ENCODE measurements at places on chromosomes 7 and 10.

DNA sequence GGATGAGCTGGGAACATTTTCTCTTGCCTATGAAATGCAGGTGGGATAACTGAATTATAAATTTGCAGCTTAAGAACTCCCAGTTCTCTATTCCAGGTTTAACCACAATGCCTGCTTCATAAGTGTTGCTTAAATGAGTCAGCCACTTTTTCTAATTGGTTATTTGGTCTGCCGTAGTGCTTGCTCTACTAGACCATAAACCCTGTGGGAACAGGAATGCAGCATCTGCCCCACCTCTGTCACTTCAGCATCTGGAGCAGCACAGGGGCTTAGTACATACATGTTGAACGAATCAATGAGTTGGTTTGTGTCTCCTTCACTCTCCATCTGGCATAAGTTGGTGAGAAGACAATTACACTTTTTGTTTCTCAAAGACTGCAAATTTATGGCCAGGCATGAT, 95.2 kb upstream of the PTER start:
- DNase-seq: no peak

DNA sequence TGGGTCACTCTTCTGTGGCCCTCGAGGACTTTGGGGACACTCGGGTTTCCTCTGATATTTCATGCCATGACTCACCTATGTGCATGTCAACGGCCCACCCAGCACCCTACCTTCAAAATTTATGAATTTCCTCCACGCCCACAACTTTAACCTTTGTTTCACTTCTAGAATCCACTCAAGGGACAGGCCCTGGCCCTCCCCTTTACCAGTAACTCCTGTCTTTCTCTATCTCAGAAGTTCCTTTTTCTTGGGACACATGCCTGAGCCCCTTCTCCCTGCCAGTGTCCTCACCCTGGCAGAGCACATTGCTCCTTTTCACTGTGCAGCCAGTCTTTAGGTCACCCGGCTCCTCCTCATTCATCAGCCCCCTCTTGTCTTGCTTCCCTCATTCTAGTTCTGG, 282.5 kb upstream of the KLF6 start:
- DNase-seq: no peak

DNA sequence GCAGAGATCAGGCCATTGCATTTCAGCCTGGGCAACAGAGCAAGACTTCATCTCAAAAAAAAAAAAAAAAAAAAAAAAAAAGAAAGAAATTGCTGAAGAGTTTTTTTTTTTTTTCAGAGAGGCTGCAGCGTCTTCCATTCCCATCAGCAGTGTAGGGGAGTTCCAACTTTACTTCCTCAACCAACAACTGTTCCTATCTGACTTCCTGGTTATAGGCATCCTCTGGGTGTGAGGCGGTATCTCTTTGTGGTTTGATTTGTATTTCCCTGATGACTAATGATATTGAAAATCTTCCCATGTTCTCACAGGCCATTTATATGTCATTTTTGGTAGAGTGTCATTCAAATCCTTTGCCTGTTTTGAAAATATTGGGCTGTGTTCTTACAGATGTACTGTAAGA, 40.2 kb downstream of the PRTFDC1 start:
- DNase-seq: no peak

- DNase-seq: no peak
These were observed 38.3 kb downstream of the WIPF3 start for GRCh38 chr7:29844559-29844958.

- no peak for DNase-seq
These were observed 62.6 kb upstream of the EN2 start for GRCh38 chr7:155395176-155395797.

DNA sequence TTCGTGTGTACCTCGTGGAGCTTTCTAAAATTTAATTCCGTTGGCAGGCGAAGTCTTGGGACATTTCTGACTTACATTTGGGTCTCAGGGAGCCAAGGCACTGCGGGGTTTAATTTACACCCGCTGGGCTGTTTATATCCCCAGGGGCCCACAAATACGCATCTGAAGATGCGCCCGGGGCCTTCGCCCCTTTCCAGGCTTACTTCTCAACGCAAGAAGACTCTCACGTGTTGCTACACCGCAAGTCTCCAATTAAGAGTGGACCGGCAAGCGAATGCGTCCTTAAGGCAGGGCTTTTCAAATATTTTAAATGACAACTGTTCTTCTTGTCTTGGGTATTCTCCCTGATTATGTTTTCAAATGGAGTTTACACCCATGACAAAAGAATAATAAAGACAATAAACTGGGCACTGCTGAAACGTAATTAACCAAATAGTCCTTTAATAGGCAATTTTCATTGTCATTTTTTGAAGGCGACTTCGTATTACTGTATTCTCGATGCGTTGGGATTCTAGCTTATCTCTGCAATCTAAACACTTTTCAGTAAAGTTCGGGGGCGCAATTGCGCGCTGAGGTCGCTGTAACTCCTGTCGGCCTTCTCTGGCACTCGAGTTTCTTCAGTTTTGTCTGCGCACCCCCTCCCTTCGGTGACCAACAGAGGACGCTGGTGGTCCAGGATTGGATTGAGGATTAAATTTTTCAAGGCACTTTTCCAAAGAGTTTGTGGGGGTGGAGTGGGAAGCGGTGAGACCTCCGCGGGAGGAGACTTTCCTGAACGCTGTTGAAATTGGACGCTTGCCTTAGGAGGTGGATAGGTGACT, 837 bp upstream of the IGFBP3 start:
- no peak for DNase-seq

DNA sequence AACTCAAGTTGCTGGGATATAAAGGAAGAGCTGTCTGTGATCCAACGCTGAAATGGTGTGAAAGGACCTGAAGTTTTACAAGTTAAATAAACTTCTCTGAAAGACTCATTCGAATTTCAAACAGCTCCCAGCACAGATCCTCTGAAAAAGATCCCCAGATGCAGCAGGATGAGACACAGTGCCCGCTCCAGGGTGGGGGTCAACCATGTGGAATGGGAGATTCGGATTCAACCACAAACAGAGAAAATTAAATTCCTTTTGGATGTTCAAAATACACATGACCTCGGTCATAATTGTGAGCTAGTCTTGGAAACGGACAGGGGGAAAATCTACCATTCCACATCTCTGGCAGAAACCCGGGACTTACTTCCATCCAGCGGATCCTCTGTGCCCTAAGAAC, 119.6 kb downstream of the PRKAG2 start:
- no peak for DNase-seq

GRCh38 chr10:34859170-34859569, 44.1 kb upstream of the PARD3 start:
- no peak for DNase-seq

GRCh38 chr10:15229268-15229667, 60.8 kb upstream of the NMT2 start:
- DNase-seq: no peak

GRCh38 chr10:84238909-84239308, 2.4 kb downstream of the LRIT1 start:
- DNase-seq: no peak

GRCh38 chr10:52965509-52965908, 192.9 kb upstream of the MBL2 start:
- DNase-seq: no peak

DNA sequence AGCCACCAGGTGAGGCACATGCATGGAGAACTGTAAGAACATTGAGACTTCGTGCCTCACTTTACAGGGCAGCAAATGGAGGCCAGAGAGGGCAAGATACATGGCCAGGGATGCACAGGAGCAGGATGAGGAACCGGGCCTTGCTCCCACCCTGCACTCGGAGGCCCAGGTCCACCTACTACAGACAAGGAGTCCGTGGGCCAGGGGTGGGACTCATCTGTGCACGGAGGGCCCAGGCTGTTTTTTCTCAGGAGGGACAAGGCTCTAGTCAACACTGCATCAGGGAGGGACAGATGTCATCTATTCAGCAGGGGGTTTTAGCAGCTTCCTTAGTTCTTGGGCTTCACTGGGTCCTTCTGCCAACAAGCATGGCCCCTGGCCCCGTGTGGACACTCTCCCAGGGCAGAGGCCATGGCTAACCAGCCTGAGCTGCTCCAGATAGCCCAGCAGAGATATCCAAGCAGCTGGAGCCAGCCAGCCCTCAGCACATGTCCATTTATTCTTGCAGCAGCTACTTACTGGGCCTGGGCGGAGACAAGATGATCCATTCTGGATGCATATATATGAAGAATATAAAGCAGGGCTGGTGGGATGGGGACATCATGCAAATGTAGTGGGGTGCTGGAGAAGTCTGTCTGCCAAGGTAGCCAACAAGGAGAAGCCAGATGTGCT, 134.5 kb upstream of the RET start:
- no peak for DNase-seq

GRCh38 chr7:101636822-101637623, 7.9 kb upstream of the MYL10 start:
- DNase-seq: no peak

- DNase-seq: no peak
These were observed 13.4 kb downstream of the ADIRF start for GRCh38 chr10:86981716-86982115.

- DNase-seq: no peak
These were observed 175.9 kb downstream of the NEURL1 start for GRCh38 chr10:103669243-103669929.

DNA sequence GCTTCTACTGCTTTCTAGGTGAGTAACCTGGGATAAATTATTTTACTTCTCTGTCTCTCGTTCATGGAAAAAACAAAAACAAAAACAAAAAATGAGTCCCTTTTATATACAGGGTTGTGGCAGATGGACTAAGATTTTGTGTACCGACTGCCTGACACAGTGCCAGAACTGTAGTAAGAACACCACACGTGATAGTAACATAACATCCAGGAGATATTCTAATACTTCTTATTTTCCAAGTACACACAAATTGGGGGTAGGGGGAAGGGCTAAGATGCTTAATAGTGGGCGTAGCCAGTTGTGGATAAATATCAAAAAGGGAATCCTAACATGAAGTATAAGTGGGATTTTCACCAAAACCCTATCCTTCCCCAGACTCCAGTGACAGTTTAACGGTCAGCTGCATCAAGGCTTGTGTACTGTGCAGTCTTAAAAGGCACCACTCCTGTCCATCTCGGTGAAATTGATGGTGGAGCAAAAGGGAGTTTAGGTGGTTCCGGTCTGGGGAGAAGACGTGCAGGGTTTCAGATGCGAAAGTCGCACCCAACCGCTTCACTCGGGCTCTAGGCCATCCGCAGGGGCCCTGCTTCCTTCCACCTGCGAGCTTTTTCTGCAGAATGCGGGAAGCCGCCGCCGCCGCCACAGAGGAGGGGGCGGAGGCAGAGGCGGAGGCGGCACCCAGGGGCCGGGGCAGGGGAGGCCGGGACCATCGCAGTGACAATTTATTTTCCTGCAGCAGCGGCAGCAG, at the start of gene STAMBPL1:
TSS of gene STAMBPL1 (plus strand) at position 712 of the 748 bp plus-strand sequence. CDS start 21,464 bp downstream, outside the sequence.
- DNase-seq: peak; percentile 57

- DNase-seq: no peak
These were observed 2.0 kb downstream of the CLDN4 start for GRCh38 chr7:73832806-73833205.

GRCh38 chr10:132946-133898, 2.0 kb upstream of the ZMYND11 start:
- no peak for DNase-seq

- no peak for DNase-seq
These were observed 14.8 kb downstream of the KNDC1 start for GRCh38 chr10:133174689-133175263.

- DNase-seq: no peak
These were observed 152.5 kb downstream of the LCOR start for GRCh38 chr10:96984541-96985131.

DNA sequence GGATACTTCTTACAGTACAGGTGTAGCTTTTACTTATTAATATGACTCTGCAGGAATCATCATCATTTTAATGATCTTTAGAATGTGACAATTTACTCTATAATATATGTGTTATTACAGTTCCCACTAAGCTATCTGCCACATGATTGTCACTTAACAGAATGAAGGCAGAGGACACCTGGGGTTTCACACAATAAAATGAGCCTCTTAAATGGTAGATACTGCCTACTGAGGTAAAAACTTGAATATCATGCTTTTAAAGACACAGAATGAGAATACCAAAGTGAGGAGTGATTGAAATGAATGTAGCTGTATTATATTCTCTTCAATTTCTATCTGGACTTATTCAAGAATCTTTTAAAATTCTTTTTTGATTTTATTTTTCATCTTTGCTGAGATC, 1255.3 kb upstream of the LRRN3 start:
- no peak for DNase-seq

GRCh38 chr7:150919160-150919559, 59.0 kb downstream of the KCNH2 start:
- no peak for DNase-seq

DNA sequence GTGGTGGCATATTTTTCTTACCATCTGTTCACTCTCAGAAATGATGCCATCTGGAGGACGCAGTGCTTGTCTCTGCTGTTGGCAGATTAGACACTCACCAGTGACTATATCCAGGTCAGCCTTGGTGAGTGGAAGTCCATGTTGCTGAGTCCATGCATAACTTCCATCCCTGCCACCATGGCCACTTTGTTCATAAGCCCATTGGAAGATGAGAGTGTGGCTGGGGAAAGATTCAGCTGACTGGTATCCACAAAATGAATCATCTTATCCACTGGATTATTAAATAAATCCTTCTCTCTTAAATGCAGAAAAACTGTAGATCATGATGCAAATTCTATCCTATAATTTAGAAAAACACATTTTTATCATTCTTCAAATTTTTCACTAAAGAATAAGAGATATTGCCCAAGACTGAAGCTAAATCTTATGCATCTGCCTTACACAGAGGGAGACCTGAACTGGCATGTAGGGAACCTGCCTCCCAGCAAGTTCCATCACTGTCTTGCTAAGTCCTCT, 726.9 kb downstream of the TNS3 start:
- no peak for DNase-seq

DNA sequence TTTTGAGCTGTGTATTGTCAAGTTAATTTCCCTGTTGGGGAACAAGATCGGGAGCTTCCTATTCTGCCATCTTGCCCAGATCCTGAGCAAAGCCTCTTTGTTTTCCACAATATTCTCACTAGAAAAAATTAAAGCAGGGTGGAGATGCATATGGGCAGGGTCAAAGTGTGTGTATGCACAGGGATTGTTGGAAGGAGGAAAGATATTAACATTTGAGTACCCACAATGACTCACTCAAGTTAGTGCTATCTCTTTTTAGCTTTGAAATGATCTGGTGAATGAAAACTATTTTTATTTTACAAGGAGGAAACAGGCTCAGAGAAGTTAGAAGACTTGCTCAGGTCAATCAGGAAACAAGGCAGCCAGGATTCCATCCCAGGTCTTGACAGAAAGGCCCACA, 6.7 kb upstream of the BTBD16 start:
- no peak for DNase-seq

All from effector CD4-positive, alpha-beta T cell (primary cell).